NCI-H1092 (cell line): ENCODE measurements at places on chromosomes 6 and 20.

GRCh38 chr20:63352811-63353221, 8.3 kb downstream of the CHRNA4 start:
- DNase-seq = no peak

GRCh38 chr20:45183084-45183483, 8.4 kb downstream of the PI3 start:
- DNase-seq = no peak

GRCh38 chr6:144284783-144285547, at the start of gene UTRN:
Gene UTRN (plus strand): TSS chr6:144285335. CDS start chr6:144291829, 6,494 bp downstream.
- DNase-seq = no peak

DNA sequence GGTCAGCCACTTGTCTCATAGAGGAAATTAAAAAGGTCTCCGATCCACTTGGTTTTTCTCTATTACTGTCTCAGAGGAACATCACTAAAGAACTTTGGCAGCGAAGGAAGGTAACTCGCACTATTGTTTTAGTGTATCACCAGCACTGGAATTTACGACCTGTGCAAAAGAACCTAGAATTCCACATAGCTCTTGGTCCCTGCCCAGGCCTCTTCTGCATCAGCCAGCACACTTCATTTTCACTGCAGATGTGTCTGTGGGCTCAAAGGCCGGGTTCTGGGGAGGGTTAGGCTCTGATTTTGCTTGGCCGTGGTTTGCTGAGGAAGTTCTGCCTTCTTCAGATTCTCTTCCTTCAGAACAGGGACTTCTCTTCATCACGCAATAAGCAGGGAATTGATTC, 102.8 kb upstream of the TMEM181 start:
- DNase-seq = no peak

GRCh38 chr20:11379257-11380011, 538.3 kb upstream of the BTBD3 start:
- DNase-seq = no peak

- no peak for DNase-seq
Observed at GRCh38 chr20:51532577-51533191, 9.8 kb downstream of the NFATC2 start.

- DNase-seq = no peak
Observed at GRCh38 chr20:47558295-47559066, 56.8 kb downstream of the NCOA3 start.

GRCh38 chr6:91340896-91341395, 754.1 kb upstream of the MAP3K7 start:
- no peak for DNase-seq

GRCh38 chr6:79557673-79558467, 20.6 kb upstream of the LCA5 start:
- no peak for DNase-seq

DNA sequence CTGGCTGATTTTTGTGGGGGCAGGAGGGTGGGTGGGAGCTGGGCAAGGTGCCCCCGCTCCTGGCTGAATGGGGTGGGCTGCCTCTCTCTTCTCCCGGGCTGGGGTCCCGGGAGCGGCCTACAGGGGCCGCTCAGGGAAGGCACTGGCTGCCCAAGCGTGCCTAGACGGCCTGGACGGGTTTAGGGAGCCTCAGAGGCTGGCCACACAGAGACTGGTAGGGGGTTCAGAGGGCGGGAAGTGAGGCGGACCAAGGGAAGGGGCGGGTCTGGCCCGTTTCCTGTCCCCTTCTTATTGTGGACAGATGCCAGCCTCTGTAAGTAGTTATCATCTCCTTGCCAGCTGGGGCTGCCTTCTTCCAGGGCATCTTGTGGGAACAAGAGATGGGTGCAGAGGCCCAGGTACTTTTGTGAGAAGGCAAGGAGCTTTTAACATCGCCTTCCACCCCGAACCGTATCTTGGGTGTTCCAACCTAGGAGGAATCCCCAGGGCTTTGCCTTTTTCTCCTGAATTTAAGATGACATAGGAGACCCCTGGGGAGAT, 437 bp downstream of the CD40 start:
- DNase-seq = no peak

- no peak for DNase-seq
Observed at GRCh38 chr6:148419430-148419829, 76.8 kb downstream of the SASH1 start.

- DNase-seq = no peak
Observed at GRCh38 chr6:11198663-11199603, 33.5 kb downstream of the NEDD9 start.

DNA sequence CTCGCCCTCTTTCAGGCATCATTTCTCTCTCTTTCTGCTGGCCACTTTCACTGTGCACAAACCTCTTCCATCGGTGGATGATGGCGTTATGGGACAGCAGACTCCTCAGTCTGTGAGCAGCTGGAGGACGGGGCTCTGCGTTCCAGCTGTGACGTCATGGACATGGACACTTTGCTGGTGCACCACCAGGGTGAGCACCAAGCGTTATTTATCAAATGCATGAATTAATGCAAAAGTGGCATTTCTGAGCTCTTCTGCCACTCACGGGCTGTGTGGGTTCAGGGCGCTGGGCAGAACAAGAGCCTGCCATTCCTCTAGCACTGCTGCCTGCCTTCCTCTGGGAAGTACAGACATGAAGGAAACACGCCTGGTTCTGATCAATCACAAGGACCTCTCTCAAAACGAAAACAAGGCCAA, 82.9 kb upstream of the MPC1 start:
- no peak for DNase-seq

GRCh38 chr6:124203812-124204167, 400.1 kb downstream of the NKAIN2 start:
- no peak for DNase-seq

GRCh38 chr20:58059260-58059544, 169.3 kb downstream of the ANKRD60 start:
- DNase-seq = no peak

DNA sequence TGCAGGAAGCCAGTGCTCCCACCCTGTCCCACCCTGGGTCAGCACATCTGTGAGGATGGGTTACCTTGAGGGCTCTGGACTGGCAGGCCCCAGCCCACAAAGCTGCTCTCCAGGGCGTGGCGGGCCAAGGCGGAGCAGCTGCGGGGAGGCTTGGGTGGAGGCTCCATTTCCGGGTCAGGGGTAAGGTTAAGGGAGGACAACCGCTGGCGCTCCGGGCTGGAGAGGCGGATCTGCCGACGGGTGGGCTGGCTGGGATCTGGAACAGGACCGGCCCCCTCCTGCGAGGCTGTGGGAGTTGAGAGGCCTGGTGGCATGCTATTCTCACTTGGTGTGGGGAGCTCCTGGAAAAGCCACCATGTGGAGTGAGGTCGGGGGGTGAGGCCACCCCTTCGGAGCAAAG, 5.5 kb downstream of the SMPD2 start:
- DNase-seq = no peak

GRCh38 chr6:133132466-133132971, 108.6 kb upstream of the EYA4 start:
- peak; percentile 21 for DNase-seq

DNA sequence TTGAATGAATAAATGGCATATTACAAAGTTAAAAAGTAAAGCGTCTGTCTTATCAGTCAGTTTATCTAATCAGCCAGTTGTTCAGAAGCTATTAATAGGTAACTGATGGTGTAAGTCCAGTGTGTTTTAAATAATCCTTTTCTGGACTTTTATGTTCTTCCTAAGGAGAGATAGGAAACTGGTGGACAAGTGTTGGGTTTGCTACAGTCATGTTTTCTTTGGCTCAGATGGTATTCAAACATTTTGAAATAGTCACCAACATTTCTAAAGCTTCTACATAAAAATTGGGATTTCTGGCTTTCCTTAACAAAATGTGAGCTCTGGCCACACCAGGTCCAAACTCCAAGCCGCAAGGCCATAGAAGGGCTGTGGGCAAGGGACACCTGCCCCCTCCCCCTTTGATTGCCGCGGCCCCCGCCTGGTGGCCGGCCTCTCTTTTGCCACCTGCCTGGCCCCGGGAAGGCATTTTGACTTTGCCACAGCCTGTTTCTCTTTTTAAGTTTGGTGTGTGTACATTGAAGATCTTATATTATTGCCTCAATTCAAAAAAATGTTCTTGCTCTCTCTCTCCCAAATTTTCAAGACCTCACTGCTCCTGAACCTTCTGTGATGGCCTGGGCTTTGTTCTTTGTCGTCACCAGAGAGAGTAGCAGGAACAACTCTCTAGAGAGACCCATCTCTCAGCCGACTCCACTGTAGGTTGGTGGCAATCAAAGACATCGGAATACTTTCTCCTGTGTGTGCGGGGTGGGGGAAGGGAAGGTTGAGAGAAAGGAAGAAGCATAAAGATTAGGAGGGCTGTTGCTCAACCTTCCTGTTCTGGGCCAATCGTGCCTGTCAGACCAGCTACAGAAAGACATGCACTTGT, 84.0 kb upstream of the ZNF217 start:
- DNase-seq = no peak

- DNase-seq = no peak
Observed at GRCh38 chr6:96721227-96721626, 116.0 kb downstream of the GPR63 start.

DNA sequence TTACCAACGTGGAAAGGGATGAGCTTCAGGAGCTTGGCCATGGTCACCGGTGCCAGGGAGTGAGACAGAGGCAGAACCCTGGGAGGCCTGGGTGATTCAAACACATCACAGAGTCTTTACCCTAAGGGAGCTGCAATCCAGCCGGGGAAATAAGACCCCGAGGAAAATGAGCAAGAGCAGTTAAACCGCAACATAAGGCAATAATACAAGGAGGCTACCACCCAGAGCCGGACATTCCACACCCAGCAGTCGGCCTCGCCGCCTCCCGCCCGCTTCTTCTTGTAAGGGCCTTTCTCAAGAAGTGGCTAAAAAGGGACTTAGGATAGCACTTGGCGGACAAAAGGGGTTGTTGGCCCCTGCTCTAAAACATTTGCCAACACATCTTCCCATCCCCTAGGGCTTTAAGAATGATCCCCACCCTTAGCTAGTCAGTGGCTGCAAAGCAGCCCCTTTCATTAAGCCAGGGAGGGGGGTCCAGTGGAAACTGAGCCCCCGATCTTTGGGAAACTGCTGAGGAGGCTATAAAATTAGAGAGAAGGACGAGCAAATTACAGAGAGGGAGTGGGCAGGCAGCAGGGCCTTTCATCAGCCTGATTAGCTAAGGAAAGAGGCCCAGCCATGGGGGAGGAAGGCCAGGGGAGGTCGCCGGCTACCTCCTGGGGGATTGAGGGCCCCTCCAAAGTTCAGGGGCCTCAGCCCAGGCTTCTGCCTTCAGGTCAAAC, 34.3 kb downstream of the SNX5 start:
- DNase-seq = no peak

- no peak for DNase-seq
Observed at GRCh38 chr6:44497807-44498206, 110.3 kb downstream of the CDC5L start.

GRCh38 chr6:109513571-109514071, 30.6 kb upstream of the ZBTB24 start:
- no peak for DNase-seq

DNA sequence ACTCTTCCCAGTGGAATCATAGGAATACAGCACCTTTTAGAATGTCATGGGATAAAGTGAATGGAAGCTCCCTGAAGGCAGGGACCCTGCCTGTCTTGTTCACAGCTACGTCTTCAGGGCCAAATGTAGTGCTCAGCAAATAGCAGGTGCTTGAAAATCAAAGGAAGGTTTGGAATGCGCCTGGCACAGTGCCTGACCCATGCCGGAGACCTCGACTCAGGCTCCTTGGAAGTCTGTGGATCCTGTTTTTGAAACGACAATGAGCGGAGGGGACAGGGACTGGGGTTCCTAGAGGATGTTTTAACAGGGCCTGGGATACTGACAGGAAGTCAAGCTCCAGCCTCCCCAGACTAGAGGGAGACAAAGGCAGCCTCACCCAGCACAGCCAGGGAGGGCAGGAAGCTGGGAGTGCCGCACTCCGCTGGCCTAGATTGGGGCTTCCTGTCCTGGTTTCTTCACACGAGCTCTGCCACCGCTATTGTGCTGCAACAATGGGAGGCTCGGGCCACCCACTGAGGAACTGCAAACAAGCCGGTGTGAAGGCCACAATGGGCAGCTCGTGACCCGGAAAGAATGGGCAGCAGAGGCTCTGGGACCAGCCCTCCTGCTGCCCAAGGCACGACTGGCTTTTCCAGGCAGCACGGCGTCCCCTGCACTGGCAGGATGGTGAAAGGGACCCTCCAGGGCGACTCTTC, 76.7 kb downstream of the PREX1 start:
- peak; percentile 20 for DNase-seq

DNA sequence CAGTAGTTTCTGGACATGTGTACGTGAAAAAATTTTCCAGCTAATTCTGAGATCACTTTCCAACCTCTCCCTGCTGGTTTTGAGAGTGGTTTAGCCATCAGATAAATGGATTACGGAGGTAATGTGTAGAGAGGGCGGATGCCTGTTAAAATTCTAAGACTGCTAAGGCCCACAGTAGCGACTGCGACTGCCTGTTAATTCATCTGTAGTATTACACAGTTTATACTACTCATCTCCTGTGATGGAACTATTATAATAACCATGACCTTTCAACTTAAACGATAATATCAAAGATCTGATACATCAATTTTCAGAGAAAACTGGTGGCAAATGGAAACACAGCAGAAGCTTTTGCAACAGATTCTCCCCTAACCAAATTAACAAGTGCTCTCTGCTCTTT, 102.3 kb downstream of the IRF4 start:
- no peak for DNase-seq

GRCh38 chr6:155384321-155384952, 70.2 kb upstream of the TFB1M start:
- no peak for DNase-seq

GRCh38 chr6:161199850-161200249, 74.0 kb downstream of the AGPAT4 start:
- no peak for DNase-seq

GRCh38 chr20:41701588-41702348, 83.6 kb upstream of the CHD6 start:
- DNase-seq = no peak

GRCh38 chr20:44896583-44896982, 11.1 kb downstream of the YWHAB start:
- DNase-seq = no peak

DNA sequence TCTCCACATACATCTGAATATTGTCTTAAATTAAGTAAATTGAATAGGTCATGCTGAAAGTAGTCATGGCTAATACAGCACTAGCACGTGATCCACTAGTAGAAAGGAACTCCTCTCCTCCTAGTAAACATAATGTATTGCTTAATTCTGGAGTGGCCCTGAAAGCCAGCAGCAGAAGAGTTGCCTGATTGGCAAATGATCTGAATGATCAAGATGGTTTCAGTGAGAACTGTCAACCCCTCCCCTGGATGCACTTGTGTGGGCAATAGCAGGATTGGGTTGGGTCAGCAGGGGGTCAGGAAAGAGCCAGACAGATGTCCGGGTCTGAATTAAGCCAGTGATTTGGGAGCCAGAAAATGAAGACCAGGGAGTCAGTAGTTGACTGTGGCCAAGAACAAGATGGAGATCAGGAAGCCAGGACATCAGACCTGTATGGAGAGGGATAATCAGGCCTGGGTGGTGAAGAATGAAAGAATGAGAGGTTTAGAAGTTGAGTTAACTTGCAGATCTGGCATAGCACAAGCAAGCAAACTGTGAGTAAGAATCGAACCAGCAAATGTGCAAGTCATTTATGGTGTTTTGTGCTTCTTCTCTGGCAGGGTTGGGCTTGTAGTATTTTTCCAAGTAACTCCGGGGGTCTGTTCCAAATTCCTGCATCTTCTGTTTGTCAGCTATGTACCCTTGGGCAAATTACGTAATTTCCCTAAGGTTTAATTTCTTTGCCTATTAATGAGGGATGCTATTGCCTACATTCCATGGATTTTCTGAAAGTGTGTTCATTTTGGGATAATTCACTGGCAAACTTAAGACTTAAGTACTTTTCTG, 304.9 kb downstream of the CD109 start:
- DNase-seq = no peak
